Esophagus mucosa (tissue), 1 donor: ENCODE measurements at places on chromosomes 7 and 10. TPM values are rescaled to one million over a fixed set of nuclear protein-coding genes. Genes with fewer than 3 reads are reported as not detected.

Gene DPYSL4
- total RNA-seq = 1.6 TPM

Gene CAMK1D
- 10.7 TPM for total RNA-seq

Gene FOXI2
- 0.32 TPM for total RNA-seq

Gene SAMD9
- 50.9 TPM for total RNA-seq

Gene MUC12
- 0.16 TPM for total RNA-seq

Gene ITPRID1
- 0.28 TPM for total RNA-seq

Gene SHOC2
- 38.8 TPM for total RNA-seq

Gene HGF
- total RNA-seq = 0.76 TPM

Gene GIMAP5
- 1.4 TPM for total RNA-seq

Gene TAS2R4
- 0.56 TPM for total RNA-seq

Gene PTN
- total RNA-seq = 28.6 TPM

Gene PIK3AP1
- total RNA-seq = 1.0 TPM

Gene MACROH2A2
- 18.8 TPM for total RNA-seq

Gene THSD7A
- total RNA-seq = 1.00 TPM

Gene GRM3
- total RNA-seq = not detected

Gene UBN2
- 11.7 TPM for total RNA-seq

Gene TLX1
- not detected for total RNA-seq

Gene AGMO
- 0.08 TPM for total RNA-seq

Gene AGBL3
- total RNA-seq = 0.84 TPM

Gene OR6B1
- not detected for total RNA-seq

Gene RGR
- total RNA-seq = not detected

Gene SPDYE2B
- not detected for total RNA-seq

Gene TMEM243
- total RNA-seq = 8.1 TPM
